ENCODE measurements at places on chromosomes 4 and X.

GRCh38 chr4:155187989-155188388, 20.4 kb upstream of the NPY2R start:
- no peak for DNase-seq

- DNase-seq: no peak
Observed at GRCh38 chrX:149650162-149650561, 18.6 kb upstream of the TMEM185A start.

GRCh38 chrX:109735202-109735744, 2.2 kb upstream of the ACSL4 start:
- DNase-seq: no peak

GRCh38 chrX:85851418-85851817, 195.9 kb downstream of the CHM start:
- peak; percentile 0 for DNase-seq

- DNase-seq: no peak
Observed at GRCh38 chr4:103098756-103099440, 736 bp downstream of the BDH2 start.

GRCh38 chr4:186757696-186758355, 34.2 kb upstream of the FAT1 start:
- DNase-seq: peak; percentile 22

GRCh38 chrX:72029483-72030411, 102.0 kb downstream of the RTL5 start:
- peak; percentile 94 for DNase-seq

GRCh38 chrX:133418588-133418987, 3.3 kb upstream of the GPC4 start:
- no peak for DNase-seq

DNA sequence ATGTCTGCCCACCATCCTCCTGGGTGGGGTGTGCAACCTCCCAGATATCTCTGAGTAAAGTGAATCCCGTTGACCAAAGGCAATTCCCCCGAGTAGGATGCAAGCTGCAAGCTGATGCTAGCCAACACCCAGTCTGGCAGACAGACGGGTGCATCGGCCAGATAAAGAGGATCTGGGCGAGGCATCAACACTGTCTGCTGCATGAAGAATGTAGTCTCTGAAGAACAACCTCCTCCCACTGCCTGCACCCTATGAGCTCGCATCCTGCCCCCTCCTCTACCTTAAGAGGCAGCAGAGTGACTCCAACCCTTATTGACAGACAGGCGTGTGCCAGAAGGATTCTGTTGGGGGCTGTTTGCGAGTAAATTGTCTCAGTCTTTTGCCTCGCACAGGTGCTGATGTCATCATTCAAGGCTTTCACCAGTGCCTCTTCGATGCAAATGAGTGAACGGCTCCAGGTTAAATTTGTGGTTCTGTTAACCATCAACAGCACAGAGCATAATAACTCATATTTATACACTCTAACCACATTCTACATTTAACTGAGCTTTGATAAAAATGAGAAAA, 546.9 kb downstream of the BCOR start:
- peak; percentile 40 for DNase-seq

- no peak for DNase-seq
Observed at GRCh38 chrX:50407976-50408375, 62.6 kb downstream of the DGKK start.

- no peak for DNase-seq
Observed at GRCh38 chrX:153445856-153446635, at the start of gene TREX2. Gene TREX2, minus strand, starts transcription at chrX:153446056. Its CDS starts 626 bp downstream, at chrX:153445430.
